ENCODE measurements at places on chromosomes 5 and 9. TPM values are rescaled to one million over a fixed set of nuclear protein-coding genes. Genes with fewer than 3 reads are reported as not detected.

DNA sequence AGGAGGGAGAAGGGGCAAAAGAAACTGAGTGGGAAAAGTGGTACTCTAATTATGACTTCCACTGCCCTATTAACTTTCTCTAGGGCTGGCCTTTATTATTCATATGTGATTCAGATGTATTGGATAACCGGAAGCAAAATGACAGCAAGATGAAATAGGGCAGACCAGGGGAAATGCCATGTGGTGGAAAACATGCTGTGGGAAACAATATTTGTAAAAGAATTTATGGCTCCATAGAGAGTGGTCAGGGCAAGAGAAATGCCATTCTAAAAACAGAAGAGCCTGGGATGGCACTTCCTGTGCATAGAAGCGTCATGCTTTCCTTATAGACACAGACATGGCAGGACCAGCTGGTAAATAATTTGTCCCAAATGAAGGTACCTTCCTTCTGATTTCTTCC lies 67.7 kb downstream of the MEGF10 start:
- DNase-seq = no peak

DNA sequence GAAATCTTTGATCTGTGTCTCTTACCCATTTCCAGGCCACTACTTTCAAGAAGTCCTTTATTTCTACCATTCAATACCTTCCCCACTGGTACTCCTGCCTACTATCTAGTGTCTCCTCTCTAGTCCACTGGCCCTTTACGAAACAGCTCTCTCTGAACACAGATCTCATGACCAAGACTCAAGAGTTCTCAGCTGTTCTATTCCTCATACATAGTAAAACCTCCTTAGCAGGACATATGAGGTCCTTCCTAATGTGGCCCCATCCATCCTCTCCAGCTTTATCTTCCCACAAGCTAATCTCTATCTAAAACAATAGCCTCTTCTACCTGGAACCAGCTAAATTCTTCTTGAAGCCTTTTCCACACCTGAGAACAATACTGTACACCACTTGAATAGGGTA lies 2.6 kb downstream of the TEX10 start:
- DNase-seq = no peak

GRCh38 chr5:74685979-74686631 lies 1.1 kb downstream of the HEXB start:
- no peak for DNase-seq

DNA sequence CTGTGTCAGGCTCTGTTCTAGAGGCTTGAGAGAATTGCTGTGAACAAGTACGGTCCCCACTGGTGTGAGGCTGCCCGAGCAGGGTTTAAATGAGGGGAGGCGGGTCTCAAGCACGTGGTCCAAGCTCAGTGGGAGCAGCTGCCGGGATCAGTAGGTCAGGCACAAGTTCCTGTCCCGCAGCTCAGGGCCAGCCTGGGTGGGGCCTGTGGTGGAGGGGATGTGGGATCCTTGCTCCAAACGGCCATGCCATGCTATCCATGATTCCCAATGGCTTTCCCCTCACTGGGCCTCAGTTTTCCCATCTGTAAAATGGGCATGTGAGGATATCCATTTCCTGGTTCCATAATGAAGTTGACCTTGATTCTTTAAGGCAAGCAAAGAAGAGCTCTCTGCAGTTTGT lies 17.1 kb downstream of the OBP2B start:
- DNase-seq = peak; percentile 83

MGAT1 gene
- 380 TPM for total RNA-seq

KCNN2 gene
- total RNA-seq = not detected
